Smooth muscle cell of bladder (primary cell): ENCODE measurements at places on chromosomes 12 and 14. TPM values are rescaled to one million over a fixed set of nuclear protein-coding genes. Genes with fewer than 3 reads are reported as not detected.

SUDS3 gene
- 40.8 and 43.9 TPM in 2 replicates for total RNA-seq

SLC16A7 gene
- total RNA-seq = 42.3 and 48.8 TPM in 2 replicates

CLEC9A gene
- not detected in 2 replicates for total RNA-seq

MIPOL1 gene
- 8.0 and 10.4 TPM in 2 replicates for total RNA-seq

DNM1L gene
- 61.3 and 62.2 TPM in 2 replicates for total RNA-seq

PLEKHG3 gene
- total RNA-seq = 5.0 and 5.1 TPM in 2 replicates

EXOC3L4 gene
- total RNA-seq = 0.65 and 1.6 TPM in 2 replicates
